ENCODE measurements at places on chromosomes 12 and 14. TPM values are rescaled to one million over a fixed set of nuclear protein-coding genes. Genes with fewer than 3 reads are reported as not detected.

GRCh38 chr12:120725659-120726509, at the start of gene ACADS:
Gene ACADS (plus strand): TSS chr12:120725826. CDS start chr12:120725886, 60 bp downstream.
- DNase-seq, result peak; percentile 94

- DNase-seq, result no peak
These were observed 7.2 kb upstream of the ENDOU start for GRCh38 chr12:47732504-47732903.

DNA sequence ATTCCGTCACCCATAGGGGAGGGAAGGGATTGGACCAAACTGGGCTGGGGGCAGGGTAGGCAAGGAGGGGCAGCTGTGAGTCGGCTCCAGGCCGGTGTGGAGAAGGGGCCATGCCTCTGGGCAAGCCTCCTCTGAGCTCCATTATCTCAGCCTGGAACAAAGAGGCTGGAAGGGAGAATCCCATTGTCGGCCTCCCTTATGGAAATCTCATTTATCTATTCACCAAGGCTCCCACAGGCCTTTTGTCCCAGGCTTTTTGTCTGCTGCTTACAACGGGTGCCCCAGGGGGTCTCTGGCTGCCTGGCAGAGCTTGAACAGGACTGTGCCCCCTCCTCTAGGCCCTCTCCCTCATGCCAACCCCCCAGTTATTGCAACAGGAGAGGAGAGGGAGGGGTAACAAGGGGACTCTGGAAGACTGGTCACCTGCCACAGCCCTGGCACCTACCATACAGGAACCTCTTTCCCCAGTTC, 19.5 kb downstream of the FIGNL2 start:
- DNase-seq, result no peak

ESR2 gene
- total RNA-seq, result not detected

DNA sequence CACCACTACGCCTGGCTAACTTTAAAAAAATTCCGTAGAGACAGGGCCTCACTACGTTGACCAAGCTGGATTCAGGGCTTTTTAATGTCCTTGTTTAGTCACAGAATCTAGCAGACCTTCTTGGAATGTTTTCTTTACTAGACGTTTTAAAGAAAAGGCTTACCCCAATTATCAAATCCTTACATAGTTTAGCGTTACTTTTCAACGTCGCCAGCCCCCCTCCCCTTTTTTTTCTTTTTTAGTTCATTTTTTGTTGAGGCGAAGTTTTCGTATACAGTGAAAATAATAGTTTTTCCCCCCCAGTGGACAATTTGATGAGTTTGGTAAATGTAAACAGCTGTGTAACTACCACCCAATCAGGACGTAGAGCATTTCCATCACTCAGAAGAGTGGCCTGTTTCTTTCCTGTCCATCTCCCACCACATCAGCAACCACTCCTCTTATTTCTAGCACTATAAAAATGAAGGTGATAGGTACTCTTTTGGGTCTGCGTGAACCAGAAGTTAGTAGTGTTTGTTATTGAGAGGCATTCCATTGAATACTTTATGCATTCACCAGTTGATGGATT, 753 bp upstream of the DLGAP5 start:
- no peak for DNase-seq
